ENCODE measurements at places on chromosomes 16 and 17.

DNA sequence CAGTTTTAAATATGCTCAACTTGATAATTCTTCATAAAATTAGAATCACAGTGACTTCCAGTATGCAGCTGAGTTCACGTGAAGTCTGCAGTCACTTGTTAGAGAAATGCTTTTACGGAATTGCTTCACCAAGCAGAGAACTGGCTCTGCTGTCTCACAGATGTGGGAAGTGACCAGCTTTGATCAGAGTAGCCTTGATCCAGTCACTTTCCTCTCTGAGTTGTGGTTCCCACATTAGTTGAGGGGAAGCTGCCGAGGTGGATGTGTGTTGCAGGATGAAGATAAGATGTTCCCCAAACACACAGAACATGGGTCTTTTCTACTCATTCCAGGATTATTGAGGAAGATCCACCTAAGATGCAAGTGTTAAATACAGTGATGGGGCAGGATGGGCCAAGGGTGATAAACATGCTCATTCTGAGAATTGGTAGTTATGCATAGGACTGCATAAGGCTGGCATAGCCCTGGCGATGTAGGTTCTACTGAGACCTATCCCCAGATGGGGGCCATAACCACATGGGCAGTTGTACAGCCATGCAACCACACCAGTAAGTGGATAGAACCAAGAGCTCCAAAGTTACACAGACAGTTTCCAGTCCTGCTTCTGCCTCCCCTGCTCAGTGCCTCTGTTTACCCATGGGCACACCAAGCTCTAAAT is 168.9 kb upstream of the MAF start:
- DNase-seq, result no peak

DNA sequence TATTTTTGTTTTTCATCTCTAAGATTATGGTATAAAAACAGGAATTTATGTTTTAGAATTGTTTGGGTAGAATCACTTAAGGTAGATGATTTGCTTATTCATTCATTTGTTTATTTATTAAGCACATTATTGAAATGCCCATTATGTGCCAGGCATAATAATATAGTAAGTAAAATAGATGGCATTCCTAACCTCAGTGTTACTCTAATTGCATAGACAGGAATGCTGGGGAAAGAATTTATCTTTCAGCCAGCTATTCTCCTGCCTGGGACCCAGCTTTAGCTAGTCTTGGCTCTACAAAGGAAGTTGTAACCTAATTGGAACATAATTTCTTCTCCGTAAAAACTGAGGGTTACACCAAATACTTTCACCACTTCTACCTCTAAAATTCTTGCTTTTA is 44.6 kb downstream of the NFAT5 start:
- no peak for DNase-seq

DNA sequence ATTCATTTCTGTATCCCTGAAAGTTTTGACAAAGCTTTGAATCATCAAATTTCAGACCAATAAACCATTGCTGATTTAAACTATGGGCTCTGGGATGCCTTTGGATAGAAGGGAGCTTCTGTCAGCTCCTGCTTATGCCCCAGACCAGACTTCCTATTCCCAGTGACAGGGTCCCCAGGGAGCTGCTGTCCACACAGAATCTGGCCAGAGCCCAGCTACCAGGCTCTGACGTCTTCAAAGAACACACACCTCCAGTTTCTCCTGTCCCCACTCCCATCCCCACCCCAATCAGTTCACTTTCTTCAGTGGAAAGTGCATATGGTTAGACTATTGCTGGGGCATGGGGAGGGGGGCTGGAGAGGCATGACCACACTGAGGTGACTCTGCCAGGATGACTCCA is 51.6 kb upstream of the SREBF1 start:
- no peak for DNase-seq

DNA sequence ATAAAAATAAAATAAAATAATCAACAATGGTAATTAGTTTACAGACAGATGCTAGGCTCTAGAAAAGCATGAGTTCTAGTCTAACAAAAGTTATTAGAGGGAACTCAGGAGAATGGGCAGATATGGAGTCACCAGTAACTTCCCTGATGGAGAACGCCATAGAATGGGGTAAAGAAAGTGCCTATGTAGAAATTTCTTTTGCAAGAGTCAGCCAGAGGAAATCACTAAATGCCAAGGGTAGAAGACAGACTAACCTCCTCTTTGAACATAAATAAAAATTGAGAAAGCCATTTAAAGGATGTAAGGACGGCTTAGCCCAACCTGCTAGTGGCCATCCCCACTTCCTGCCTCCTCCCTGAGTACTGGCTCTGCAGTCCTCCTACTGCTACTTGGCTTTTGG is 141.6 kb downstream of the VPS53 start:
- no peak for DNase-seq

DNA sequence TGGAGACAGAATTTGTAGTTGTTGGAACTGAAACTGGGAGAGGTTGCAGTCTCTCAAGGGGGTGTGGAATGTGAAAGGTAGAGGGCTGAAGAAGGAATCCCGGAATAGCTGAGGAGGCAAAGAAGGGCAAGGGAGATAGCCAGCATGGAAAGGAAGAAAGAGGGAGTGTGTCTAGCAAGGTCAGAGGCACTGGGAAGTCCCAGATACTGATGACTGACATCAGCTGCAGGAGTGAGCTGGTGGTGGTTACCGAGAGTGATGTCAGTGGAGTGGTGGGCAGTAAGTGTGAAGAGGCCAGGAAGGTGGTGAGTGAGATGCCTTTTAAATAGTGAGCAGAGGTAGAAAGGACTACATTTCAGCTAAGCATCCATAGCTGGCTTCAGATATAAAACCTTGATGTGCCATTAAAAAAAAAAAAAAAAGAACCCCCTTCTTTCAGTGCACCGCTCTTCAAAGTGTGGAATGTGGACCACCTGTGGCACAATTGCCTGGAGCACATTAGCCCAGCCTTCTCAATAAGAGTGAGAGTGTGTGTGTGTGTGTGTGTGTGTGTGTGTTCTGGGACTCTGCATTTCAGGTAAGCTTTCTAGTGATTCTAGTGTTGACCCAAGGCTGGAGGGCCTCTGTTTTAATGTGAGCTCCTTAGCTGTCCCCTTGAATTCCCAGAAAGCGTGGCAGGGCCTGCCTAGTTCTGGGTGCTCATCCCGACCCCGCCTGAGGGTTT is 8.5 kb downstream of the PRMT7 start:
- peak; percentile 70 for DNase-seq

DNA sequence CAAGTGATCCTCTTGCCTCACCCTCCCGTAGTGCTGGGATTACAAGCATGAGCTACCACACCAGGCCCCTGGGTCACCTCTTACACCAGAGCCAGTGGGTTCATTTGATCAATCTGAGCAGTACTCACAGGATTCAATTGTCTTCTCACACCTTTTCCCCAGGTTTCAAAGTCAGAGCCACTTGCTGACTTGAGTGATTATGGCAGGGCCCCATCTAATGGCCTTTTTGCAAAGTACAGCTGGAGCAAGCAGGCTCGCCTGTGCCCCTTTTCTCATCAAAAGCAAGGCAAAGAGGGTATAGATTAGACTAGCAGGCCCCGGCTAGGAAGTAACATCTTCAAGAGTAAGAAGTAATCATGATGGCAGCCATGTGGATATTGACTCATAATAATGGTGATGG is 114.8 kb upstream of the NOL11 start:
- peak; percentile 37 for DNase-seq

DNA sequence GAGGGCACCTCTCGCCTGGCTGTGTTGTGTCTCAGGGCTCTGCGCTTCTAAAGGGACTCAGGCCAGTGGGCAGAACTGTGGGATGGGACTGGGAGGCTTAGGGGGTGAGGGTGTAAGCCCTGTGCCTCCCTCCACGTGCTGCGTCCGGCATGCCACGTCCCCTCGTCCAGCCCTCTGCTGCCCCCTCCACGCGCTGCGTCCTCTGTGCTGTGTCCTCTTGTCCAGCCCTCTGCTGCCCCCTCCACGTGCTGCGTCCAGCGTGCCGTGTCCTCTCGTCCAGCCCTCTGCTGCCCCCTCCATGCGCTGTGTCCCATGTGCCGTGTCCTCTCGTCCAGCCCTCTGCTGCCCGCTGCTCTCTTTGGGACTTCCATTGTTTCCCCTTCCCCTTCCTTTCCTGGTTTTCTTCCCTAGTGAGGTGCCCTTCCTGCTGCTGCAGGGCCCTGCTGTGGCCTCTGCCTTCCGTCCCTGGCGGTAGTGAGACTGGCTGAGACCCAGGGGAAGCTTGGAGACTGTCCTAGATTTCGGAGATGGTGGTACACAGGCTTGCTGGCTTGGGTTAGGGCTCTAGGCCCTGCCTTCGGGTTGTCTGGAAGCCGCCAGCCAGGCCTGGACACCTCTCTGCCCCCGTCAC is 6.4 kb upstream of the ZNF750 start:
- DNase-seq, result no peak

- no peak for DNase-seq
These were observed 29.3 kb downstream of the TBC1D16 start for GRCh38 chr17:80006339-80006720.

Measured in stimulated activated naive CD8-positive, alpha-beta T cell treated with anti-CD3 and anti-CD28 coated beads, Interleukin-15, Interleukin-2, amounts not matched to agents 100 U/mL and 50 U/mL, for 24 hours (primary cell).